ENCODE measurements at places on chromosomes 11 and 22.

DNA sequence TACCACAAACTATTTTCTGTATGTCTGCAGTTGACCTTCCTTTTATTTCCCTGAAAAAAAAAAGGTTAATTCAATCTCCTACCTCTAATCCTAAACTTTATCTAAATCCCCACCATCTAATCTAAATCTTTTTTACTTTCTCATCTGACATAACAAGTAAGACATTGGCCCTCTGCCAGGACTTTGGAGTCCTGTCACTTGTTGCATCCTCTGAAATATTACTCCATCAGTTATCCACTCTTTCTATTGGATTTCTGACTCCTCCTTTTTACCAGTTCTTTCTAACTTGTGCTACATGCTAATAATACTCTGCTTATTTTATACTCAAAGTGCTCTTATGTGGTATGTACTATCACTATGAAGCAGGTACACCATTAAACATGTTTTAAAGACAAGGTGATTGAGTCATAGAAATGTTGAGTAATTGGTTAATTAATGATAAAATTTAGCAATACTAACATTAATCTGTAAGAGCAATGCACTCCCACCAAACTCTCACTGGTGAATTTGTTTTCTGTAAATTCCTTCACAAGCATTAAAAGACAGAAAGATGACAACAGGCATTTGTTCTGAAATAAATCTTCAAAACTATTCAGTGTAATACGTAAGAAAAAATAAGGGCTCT is 914.2 kb upstream of the RAG2 start:
- DNase-seq, result no peak

GRCh38 chr11:28981381-28981780 is 873.2 kb downstream of the METTL15 start:
- DNase-seq, result no peak

GRCh38 chr11:408154-409007 is 6.4 kb downstream of the SIGIRR start:
- no peak for DNase-seq

DNA sequence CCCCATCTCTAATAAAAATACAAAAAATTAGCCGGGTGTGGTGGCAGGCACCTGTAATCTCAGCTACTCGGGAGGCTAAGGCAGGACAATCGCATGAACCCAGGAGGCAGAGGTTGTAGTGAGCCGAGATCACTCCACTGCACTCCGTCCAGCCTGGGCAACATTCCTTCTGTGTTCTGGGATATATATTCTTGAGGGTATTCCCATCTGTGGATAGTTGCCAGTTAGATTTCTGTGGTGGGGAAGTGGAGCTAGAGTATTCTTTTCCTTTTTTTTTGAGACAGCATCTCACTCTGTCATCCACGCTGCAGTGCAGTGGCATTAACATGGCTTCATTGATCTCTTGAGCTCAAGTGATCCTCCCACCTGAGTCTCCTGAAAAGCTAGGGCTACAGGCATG is 9.1 kb upstream of the ZNF74 start:
- no peak for DNase-seq

DNA sequence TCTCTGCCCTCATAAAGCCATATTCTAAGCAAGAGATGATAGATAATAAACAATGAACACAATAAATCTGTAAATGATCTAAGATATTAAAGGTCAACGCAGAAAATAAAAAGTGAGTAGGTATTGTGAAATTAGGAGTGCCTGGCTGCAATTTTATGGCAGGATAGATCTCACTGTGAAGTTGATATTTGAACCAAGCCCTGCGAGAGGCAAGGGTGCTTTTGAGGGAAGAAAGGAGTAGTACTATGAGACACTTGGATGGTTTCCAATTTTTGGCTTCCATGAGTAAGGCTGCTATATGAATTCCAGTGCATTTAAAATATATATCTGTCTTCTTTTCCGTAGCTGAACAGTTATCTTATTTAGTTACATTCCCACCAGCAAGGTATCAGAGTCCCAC is 720.0 kb upstream of the CNTN5 start:
- DNase-seq, result no peak

DNA sequence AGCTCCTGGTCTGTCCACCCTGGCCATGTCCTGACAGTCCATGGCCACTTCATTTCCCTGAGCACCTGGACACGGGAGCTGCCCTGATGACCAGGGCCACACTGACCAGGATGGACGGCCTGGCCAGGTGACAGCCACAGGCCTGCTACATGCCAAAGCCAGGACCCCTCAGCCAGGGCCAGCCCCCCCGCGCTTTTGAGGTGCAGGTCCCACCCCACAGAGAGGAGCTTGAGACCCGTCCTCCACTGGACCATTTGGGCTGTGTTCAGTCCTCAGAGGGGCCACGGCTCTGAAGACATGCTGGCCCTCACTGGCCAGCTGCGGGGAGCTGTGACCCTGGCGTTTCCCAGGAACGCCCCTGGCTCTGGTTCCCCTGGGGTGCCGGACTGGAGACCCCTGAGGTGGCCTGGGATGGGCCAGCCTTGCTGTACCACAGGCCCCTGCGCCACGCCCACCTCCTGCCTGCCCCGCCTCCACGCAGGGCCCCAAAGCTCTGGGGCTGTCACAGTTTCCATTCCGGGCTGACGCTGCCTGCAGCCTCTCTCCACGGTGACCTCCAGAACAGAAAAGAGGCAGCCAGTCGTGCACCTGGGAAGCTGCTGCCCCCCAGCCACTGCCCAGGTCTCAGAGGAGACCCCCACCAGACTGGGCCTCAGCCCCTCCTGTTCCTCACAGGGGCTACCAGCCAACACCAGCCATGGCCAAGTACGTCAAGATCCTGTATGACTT is 18.2 kb downstream of the EPS8L2 start:
- DNase-seq, result no peak

- no peak for DNase-seq
Observed at GRCh38 chr11:113378692-113379091, 8.9 kb upstream of the ANKK1 start.

- no peak for DNase-seq
Observed at GRCh38 chr22:35918456-35918855, 110.2 kb downstream of the RBFOX2 start.

GRCh38 chr11:118418766-118419165 is 17.4 kb downstream of the ATP5MG start:
- DNase-seq, result no peak

DNA sequence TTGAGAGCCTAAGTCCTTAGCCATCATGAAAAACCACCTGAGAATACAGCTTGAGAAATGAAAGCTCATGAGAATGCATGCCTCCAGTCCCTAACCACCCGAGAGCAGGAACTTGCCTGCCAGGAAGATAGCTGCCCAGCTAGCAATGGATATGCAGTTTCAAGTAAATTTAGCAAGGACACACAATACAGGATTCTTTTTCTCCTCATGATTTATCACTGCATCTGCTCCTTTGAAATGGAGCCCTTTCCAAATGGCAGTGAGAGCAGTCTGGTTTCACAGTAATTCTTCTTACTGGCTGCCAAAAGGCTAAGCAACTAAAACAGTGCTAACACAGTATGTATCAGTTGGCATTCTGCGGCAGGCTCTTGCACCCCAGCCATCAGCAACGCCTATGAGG is 109.9 kb downstream of the MICAL3 start:
- DNase-seq, result no peak

- no peak for DNase-seq
Observed at GRCh38 chr11:102177974-102178631, 67.9 kb downstream of the YAP1 start.

DNA sequence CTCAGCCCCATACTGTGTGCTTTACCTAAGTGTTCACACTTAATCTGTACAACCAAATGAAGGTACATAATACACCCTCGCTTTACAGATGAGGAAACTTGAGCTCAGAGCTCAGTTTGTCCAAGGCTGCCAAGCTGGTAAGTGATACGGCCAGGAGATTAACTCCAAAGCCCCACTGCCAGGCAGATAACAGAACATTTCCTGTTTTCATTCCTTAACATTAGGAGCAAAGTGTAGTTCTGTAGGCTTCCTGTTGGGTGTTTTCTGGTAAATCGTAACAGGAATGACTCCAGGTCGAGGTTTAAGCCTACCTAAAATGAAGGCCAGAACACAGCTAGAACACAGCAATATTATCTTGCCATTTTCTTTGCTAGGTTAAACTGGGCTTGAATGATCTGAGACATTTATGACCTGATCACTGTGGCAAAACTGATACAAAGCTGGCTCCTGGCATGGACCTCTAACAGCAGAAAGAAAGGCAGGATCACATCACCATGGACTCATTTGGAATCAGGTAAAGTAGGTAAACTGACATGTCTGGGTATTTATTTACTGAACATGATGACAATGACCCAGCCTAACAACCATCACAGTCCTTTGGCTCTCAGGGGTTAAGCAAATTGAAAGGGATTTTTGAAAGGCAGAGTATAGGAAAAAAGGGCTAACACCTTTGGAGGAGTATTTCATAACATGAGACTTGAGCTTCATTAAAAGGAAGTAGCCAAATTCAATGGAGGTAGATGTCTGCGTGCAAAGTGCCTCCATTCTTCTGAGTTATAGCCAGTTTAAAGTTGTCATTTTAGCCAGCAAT is 3.9 kb upstream of the NUP50 start:
- no peak for DNase-seq

- no peak for DNase-seq
Observed at GRCh38 chr11:97060184-97060583, 670.4 kb downstream of the JRKL start.

DNA sequence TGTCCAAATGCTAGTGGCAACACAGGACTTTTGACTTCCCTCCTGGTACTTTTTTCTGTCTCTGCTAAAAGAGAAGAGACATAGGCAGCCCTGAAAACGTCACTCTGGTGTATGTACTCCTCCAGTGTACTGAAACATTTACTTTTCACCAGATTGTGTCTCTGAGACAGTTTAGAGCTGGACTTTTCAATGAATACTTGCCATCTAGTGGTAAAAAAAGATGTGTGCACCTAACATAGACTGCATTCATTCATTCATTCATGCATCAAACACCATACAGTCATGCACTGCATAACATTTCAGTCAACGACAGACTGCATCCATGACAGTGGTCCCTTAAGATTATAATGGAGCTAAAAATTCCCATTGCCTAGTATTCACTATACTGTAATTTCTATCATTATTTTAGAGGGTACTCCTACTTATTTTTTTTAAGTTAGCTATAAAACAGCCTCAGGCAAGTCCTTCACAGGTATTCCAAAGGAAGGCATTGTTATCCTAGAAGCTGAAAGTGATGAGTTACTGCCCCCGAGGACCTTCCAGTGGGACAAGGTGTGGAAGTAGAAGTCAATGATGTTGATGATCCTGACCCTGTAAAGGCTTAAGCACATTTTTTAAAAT is 186.2 kb downstream of the SPON1 start:
- DNase-seq, result no peak

DNA sequence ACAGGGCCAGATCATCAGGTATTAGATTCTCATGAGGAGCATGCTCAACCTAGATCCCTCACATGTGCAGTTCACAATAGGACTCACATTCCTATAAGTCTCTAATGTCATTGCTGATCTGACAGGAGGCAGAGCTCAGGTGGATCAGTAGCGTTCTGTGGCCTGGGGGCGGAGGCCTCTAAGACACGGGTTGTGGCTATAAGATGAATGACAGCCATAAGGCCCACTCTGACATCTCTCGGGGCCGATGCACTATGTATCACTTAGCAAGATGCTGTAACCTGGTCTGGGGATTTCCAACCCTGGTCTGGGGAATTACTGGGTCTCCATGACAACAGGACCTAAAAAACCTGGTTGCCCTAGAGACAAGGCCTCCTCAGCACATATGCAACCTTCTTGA is 932.7 kb downstream of the TBC1D22A start:
- DNase-seq, result no peak

- DNase-seq, result no peak
Observed at GRCh38 chr11:72546866-72547265, 112.5 kb upstream of the CLPB start.

DNA sequence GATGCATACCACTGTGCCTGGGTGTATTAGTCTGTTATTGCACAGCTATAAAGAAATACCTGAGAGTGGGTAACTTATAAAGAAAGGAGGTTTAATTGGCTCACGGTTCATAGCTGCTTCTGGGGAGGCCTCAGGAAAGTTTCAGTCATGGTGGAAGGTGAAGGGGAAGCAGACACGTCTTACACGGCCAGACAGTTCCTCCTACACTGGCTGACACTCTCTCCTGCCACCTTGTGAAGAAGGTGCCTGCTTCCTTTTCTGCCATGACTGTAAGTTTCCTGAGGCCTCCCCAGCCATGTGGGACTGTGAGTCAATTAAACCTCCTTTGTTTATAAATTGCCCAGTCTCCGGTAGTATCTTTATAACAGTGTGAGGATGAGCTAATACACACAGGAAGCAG is 33.6 kb upstream of the CD81 start:
- DNase-seq, result no peak

DNA sequence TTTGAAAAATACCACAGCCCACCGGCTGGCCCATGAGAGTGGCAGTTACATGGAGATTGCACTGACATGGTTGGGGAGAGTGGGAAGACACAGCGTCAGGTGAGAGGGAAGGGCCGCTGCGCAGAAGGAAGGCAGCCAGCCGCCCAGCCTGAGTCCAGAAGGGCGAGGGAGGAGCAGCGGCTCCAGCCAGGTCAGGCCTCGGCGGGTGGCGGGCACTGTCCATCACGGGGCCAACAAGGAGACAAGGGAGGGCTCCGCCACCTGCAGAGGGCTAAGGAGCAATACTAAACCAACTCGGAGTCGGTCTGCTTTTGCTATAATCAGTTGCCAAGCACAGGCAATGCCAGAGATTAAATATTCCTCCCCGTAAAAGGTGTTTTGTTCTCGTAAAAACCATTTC is 384.5 kb downstream of the TBC1D22A start:
- no peak for DNase-seq

- no peak for DNase-seq
Observed at GRCh38 chr11:78355309-78355705, 62.3 kb downstream of the GAB2 start.

DNA sequence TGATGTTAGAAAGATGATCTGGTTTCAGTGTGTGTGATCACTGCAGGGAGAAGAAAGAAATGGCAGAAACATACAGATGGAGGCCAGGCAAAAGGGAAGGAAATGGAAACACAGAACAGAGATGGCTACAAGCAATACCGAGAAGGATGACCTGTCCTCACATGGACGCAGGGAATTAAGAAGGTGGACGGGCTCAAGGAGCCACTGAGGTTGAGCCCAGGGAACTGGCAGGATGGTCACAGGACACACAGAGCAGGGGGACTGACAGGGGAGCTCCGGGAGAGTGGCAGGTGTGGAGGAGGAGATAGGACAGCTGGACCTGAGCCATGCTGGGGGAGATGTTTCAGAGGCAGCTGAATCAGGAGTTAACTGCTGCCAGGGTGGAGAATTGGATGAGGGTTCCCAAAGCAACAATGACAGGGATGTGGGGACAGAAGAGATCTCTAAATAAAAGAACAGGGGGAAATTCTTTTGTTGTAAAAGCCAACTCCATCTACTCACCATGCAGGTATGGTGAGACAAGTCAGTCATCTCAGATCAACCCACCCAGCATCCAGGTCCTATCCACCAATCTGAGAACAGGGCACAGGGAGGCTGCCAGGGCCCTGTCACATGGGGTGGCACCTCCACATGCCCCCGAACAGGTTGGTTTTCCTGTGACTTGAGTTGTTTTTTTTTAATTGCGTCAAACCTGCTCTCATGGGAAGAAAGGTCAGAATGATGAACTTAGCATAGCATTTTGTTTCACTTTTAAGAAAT is 26.3 kb downstream of the KLHL22 start:
- no peak for DNase-seq
